ENCODE measurements at places on chromosomes 1 and 21.

DNA sequence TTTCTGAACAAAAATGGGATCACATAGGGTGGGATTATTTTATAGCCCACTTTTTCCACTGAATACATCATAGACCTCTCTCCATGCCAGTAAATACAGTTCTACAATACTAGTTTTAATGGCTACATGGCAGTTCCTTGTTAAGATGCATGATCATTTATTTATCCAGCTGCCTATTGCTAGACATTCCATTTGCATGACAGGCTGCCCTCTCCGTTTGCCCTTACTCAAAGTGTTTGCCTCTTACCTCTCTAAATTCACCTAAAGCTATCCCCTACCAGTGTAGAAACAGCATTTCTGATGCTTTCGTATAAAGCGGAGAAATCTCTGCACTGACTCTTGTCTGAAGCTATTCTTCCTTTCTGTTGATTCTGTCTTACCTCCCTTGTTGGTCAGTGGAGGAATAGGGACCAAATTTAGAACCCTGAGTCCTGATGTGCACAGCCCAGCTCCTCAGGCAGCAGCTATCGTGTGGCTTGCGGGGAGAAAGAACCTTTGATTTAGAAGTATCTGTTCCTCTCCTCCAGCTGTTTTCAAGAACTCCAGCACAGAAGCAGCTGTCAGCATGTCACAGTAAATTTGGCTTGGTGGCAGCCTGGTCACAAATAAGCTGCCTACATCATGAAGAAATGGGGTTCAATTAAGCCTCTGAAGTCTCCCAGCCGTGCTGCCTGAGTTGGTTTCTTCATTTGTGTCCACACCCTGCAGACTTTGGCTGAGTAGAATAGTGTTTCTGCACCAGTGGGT, 337.3 kb downstream of the PRDM2 start:
- peak; percentile 10 for DNase-seq

DNA sequence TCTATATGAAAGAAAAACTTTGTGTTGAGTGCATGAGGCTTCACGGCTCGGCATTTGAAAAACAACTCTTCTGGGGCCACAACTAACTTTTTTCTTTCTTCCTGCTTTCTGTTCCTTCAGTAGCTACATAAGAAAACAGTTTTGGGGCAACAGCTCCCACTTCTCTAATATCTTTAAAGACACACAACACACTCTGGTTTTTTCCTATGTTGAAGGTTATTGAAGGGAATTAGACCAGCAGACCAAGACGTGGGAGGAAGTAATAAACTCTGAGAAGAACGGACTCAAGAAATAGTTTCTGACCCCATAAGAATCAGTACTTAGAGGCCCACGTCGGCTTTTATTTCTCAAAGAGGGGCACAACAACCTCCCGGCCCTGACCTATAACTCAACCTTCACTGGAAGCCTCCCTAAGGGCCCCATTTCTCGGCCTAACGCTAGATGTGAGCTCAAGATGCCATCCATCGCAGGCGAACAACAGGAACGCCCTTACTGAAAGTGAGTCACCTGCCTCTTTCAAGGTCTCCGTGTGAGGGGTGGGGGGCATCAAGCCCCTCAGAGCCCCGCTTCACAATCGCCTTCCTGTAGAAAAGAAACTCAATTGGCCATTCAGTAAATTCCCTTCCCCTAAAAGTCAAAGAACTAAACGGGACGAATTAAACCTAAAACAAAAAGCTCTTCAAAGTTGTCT, 844 bp downstream of the ZMYM6 start:
- DNase-seq = peak; percentile 36

DNA sequence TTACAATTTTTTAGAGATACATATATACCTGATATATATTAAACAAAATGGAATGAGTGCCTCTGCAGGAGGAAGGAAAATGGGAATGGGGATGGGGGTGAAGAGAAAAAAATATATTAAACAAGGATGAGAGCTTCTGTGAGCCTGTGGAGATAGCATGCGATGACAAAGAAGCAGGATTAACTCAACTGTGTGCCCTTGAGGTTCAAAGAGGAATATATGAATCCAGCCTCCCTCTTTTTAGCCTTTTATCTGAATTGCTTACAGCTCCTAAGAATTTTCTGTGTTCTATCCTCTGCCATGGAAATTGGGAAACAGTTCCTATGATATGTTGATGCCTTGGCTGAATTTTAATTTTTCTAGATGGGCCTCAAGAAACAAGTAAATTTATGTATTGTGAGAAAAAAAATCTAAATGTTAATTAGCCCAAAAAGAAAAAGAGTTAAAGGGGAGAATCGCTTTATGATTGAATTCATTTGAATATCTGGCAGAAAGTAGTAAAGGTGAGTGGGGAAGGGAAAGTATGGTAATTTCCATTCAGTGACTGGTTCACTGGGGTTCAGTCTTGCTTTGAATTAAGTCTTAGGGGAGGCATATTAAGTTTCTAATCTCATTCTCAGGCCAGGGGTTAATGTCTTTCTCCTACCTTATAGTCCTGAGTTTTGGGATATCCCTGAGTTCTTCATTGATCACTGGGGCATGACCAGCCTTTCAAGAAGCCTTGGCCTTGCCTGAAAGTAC, 106.3 kb upstream of the HMCN1 start:
- no peak for DNase-seq

- DNase-seq = no peak
These were observed 11.9 kb downstream of the ACTRT2 start for GRCh38 chr1:3033040-3033789.

GRCh38 chr1:243851257-243851756, 1.3 kb upstream of the AKT3 start:
- DNase-seq = no peak

DNA sequence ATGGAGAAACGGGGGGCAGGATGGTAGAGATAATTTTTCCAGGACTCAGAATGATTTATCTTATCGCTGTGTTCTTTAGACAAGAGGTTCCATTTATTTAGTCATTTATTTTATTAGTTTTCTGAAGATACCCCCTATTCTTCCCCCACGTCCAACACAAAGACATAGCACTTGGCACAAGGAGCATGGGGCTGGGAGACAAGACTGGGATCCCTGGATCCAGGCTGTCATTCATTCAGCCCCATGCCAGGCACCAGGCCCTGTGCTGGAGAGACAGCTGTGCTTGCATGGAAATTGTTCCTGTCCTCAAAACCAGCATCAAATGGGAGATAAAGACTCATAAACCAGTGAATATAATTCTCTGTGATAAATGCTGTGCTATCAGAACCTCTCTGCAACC, 27.1 kb upstream of the PLXNA2 start:
- DNase-seq = no peak

GRCh38 chr1:246577082-246577719, 10.9 kb downstream of the CNST start:
- no peak for DNase-seq

DNA sequence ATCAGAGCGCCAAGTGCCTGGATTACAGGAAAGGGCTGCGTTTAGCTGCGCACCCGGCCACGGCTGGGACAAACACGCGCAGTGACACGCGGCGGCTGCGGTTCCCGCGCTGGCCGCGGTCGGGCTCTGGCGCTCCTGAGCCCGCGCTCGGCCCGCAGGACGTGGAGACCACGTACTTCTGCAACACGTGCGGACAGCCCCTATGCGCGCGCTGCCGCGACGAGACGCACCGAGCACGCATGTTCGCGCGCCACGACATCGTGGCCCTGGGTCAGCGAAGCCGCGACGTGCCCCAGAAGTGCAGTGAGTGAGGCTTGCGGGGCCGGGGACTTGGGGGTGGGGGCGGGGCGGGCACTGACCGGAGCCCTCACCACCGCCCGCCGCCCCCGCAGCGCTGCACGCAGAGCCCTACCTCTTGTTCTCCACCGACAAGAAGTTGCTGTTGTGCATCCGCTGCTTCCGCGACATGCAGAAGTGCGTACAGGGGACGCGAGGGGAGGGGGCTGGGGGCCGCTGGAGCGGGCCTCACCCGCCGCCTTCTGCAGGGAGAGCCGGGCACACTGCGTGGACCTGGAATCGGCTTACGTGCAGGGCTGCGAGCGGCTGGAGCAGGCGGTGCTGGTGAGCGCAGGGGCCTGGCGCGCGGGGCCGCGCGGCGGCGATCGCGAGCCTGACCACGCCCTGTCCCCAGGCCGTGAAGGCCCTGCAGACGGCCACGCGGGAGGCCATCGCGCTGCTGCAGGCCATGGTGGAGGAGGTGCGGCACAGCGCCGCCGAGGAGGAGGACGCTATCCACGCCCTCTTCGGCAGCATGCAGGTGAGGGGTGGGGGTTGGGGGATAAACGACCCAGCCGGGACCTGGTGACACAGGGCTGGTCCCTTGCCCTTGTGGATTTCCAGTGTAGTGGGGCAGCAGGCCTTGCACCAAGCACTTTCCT, 3.1 kb downstream of the RNF207 start:
- DNase-seq = no peak

DNA sequence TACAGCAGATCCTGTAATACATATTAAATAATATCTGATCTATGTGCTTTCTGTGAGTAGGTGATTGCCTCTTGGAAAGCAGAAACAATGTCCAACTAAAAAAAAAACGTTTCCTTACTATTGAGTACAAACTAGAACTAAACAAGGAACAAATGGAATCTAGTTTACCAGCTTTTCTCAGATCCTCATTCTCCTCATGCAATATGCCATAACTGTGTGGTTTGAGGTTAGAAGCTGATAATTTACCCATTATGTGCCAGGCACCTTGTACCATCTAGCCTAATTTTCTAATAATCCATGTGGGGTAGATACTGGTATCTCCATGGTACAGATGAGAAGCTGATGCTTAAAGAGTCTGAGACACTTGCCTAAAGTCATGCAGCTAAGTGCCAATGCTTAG, 154.7 kb downstream of the PTGER3 start:
- DNase-seq = no peak

- DNase-seq = no peak
These were observed 289.1 kb upstream of the PKN2 start for GRCh38 chr1:88394958-88395357.

- DNase-seq = no peak
These were observed 66.2 kb downstream of the GLIS1 start for GRCh38 chr1:53672785-53673184.

GRCh38 chr1:18008081-18008480, 99.5 kb upstream of the IGSF21 start:
- no peak for DNase-seq

GRCh38 chr1:243213045-243213787, 41.9 kb downstream of the CEP170 start:
- DNase-seq = no peak

Measured in urothelium cell line (cell line).